ENCODE measurements at places on chromosomes 16 and 17.

- no peak for DNase-seq
Measured at GRCh38 chr17:50575581-50576210, 15.2 kb downstream of the CACNA1G start.

DNA sequence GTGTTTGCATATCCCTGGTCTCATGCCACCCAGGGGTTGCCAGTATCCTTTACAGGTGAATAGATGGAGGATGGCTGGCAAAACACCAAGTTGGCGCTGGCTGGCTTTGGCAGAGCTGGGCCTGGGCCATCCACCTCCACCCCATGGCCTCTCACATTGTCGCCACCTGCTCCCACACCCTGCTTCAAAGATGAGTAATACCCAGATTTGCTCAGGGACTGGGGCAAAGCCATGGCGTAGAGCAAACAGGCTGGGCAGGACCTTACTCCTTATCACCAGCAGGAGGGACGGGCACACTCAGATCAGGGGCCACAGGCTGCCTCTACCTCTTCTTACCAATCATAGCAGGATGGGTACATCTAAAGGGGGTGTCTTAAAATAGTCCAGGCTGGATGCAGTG lies 24.3 kb downstream of the PLA2G10 start:
- no peak for DNase-seq

- no peak for DNase-seq
Measured at GRCh38 chr17:6380915-6381438, 53.9 kb downstream of the AIPL1 start.

GRCh38 chr16:56525236-56525635 lies 5.4 kb upstream of the BBS2 start:
- no peak for DNase-seq

GRCh38 chr17:19718613-19719354 lies 2.4 kb upstream of the SLC47A2 start:
- DNase-seq = peak; percentile 91

GRCh38 chr16:83923581-83924365 lies 24.9 kb downstream of the MLYCD start:
- no peak for DNase-seq

- DNase-seq = no peak
Measured at GRCh38 chr17:74810699-74811485, 34.7 kb upstream of the NAT9 start.

- DNase-seq = no peak
Measured at GRCh38 chr17:80116921-80117380, 15.6 kb downstream of the GAA start.

DNA sequence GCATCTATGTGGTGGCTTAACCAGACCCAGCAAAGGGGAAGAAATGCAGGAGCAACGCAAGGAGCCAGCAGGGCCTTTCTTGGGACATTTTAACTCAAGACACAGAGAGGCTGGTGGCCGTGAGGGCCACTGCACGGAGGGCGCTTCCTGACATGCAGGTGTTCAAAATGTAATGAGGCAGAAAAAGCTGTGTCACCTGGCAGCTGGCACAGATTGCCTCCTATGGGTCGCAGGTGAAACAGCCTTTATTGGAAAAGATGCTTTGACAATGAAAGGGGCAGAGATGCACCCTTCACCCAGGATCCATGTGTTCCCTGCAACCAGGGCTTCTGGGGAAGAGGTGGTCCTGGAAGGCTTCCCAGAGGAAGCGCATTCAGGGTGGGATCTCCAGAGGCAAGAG lies 219.3 kb downstream of the XYLT1 start:
- DNase-seq = no peak

GRCh38 chr16:825341-826061 lies 25.0 kb upstream of the GNG13 start:
- DNase-seq = no peak

GRCh38 chr16:84791088-84791487 lies 28.7 kb upstream of the CRISPLD2 start:
- DNase-seq = no peak

DNA sequence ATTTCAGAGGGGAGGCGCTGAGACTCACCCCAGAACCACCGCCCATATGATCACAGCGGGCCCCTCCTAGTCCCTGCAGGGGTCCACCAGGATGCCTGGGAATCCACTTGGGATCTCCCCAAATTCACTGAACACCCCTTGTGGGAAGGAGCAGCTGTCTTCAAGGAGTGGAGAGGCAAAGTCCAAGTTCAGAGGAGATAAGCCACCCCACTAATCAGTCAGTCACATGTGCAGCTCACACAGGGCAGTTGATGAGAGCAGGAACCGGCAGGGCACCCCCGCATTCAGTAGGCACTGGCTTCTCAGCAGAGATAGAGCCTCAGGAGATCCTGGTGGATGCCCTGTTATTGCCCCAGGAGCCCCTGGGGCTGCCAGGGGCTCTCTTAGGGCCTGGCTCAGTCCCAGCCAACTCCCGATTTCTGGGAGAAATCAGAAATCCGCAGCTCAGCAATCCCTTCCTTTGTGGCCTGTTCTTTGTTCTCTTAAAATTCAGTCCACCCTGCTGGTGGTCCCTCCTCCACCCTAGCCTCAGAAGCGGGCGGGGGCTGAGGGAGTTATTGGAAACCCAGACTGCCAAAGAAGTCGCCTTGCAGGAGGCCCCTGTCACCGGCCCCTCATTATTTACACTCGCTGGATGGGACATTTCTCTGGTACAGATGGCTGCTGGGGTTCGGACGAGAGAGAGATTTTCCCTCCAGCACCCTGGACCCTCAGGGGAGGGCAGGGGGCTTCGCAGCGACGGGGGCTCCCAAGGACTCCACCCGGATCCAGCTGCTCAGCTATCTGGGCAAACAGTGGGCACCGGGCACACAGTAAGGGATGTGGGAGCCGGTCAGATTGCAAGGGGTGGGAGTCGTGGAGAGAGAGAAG lies 1.8 kb downstream of the CDC42EP4 start:
- peak; percentile 66 for DNase-seq

- DNase-seq = no peak
Measured at GRCh38 chr16:87836844-87837581, 32.3 kb downstream of the SLC7A5 start.

DNA sequence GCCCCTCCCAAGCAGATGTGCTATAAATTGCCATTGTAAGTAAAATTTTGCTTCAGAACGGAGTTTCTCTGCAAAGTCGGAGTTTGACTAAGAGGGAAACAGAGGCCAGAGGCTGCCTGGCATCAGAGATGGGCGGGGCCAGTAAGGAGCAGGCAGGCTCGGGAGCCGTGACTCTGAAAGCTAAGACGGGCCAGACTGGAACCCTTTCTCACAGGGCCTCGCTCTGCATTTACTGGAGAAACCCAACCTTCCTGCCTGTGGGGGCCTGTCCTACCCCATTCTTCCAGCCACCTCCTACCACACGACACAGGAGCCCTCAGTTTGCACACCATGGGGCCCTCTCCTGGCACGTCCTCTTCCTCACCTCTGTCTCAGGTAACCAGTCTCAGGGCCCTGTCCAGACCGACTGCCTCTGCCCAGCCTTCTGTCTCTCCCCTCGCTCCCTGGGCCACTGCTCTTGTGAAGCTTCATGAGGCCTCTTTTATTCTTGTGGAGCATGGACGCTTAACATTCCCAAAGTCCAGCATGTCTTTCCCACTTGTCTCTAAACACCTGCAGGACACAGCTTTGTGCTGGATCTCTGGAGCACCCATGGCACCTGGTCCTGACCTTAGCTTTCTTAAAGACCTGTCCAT lies 48.4 kb upstream of the ACSF3 start:
- DNase-seq = no peak

DNA sequence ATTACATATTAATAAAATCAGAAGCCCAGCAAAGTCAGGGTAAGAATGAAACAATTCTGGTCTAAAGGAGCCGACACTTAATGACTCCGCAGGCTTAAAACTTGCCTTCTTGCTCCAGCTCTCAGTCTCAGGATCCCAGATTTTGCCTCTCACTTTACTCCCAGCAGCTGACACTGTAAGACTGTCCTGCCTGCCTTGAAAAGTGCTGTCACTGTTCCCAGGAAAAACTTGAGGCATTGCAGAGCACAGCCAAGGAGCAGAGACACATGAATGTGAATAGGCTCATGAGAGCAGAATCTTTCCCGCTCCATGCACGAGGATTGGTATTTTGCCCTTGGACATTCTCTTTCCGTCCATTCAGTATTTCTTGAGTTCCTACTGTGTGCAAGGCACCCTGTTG lies 457.6 kb upstream of the ZFHX3 start:
- DNase-seq = peak; percentile 16

DNA sequence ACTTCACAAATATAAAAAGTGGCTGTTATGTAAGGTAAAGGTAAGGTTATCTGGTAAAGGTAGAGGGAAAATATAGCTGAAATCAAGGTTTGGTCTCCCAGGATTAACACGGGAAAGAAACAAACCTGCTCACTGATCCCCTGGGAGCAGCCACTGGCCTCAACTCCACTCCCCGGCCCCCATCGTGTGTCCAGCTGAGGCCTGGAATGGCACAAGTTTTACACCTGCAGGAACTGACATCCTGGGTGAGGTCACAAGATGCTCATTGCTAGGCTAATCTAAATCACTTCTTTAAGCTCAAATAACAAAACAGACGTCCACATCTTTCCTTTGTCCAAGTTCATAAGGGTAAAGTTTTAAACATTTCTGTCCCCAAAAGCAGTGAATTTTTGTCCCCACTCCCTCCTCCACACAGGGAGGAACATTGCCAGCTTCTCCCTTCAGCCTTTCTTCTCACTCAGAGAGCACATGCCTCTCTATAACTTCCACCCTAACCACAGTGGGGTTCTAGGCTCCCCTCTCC lies 46.3 kb downstream of the ERN1 start:
- DNase-seq = no peak

Measured in ELF-1 (cell line).